ENCODE measurements at places on chromosomes 6 and 20.

- no peak for DNase-seq
These were observed 225.2 kb downstream of the FOXC1 start for GRCh38 chr6:1834646-1835516.

DNA sequence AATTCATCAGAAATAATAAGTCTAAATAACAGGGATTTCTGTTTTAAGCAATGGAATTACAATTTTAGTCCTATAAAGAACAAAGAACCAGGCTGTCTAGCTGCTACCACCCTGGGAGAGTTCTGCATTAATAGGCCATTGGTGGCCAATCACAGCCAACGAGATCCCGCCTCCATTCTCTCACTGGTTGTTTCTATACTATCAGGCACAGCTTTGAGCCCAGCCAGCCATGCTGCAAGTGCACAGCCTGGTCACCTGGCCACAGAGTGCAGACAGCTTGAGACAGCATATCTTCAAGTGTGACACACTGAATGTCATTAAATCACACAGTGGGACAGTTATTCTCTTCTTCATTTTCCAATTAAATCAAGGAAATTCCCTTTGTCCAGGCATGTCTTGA is 16.1 kb upstream of the RAB22A start:
- no peak for DNase-seq

DNA sequence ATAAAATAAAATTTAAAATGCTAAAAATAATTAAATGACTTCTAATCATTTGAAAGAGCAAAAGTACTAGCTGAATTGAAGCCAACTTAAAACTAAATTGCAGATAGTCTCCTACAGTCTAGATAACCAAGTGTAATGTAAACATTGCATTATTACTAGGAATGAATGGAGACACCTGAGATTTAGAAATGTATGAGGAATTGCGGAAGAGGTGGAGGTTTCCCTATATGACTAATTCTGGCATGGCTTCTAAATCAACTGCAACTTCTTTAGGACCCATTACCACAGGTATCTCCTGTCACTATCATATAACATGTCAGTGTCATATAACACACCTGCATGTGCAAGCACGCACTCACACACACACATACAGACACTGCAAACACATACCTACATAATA is 13.2 kb upstream of the GPR6 start:
- DNase-seq = no peak

- DNase-seq = no peak
These were observed 58.9 kb upstream of the L3MBTL3 start for GRCh38 chr6:129959358-129959930.

- DNase-seq = no peak
These were observed 261.7 kb downstream of the UTRN start for GRCh38 chr6:144546807-144547206.

- no peak for DNase-seq
These were observed 86.0 kb downstream of the UBE3D start for GRCh38 chr6:82979657-82980056.

- DNase-seq = peak; percentile 2
These were observed 26.5 kb downstream of the NKAIN2 start for GRCh38 chr6:123830120-123830519.

DNA sequence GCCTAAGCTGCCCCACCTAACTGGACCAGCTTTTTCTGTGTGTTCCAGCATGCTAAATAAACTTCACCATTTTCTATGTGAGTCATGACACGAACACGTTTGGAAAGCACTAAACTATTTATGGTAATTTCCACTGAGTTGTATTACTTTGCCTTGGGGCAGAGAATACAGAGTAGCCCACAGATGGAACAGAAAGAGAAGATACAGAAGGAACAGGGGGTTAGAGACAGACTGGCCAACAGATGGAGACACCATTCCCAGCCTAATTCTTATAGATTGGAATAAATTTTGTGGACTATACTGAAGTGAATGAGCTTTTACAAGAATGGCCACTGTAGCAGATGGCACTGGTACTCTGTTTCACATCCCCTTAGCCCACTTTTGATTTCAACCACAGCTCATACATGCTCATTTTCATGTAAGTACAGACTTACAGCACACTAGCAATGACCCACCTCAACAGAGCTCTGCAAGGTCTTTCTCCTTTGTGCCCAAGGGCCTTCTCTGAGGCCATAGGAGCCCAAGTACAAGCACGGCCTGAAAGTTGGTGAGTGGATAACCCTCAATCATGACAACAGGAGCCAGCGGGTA is 13.1 kb upstream of the NT5DC1 start:
- DNase-seq = no peak

DNA sequence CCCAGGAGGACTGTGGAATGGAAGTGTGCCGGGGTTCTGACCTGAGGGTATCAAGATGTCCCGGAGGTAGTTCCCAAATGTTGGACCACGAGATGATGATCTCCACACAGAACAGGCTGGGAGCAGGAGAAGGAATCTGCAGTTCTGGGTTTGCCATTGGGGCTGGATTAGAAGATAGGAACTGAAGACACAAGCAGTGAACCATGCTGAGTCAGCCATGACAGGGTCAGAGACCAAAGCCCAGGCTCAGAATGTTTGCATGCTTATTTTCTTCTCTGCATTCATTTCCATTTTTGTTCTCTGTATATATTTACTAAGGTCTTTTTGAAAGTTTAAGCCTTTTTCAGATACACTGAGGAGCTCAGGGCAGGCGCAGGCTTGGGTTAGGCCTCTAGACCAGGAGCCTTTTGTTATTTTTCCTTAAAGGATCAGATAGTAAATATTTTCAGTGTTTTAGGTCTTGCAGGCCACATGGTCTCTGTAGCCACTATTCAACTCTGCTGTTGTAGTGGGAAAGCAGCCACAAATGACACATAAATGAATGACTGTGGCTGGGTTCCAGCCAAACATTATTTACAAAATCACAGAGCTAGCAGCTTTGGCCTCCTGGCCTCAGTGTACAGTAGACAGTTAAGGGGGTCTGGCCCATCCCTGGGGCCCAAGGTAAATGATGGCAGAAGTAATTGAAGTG is 28.5 kb downstream of the SLC35D3 start:
- DNase-seq = no peak

DNA sequence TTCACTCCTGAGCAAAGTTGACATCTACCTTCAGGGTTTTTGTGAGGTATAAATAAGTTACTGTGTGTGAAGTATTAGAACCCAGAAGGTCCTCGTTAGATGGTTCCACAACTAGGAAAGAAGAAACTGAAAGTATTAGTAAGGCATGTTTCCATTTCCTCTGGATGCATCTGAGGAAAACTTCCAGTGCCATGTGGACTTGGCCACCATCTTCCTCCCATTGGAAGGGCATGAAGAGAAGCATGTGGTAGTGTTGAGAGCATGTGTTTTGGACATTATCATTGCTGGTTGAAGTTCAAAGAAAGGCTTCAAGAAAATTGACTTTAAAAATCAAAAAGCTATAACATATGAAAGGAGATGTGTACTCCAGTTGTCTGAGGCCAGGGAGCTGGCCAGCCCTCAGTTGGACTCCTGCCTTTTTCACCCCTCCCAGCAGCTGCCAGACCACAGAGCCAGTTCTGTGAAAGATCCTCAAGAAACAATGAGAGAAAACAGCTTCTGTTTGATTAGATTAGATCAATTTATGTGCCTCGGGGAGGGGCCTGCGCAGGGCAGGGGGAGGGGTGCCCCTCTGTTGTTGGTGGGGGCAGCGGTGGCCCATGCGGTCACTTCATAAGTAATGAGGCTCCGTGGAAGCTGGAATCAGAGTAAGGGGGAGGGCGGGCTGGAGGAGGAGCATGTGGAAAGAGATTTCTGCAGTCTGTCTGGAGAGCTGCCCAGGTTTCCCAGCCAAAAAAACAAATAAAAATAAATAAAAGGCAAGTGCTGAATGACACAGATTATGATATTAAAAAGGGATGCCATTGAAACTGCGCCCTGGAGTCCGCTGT is 154.0 kb downstream of the JARID2 start:
- no peak for DNase-seq

GRCh38 chr6:157645201-157645795 is 177.7 kb upstream of the SNX9 start:
- no peak for DNase-seq

- no peak for DNase-seq
These were observed 11.5 kb upstream of the MUC22 start for GRCh38 chr6:30998785-30999184.

DNA sequence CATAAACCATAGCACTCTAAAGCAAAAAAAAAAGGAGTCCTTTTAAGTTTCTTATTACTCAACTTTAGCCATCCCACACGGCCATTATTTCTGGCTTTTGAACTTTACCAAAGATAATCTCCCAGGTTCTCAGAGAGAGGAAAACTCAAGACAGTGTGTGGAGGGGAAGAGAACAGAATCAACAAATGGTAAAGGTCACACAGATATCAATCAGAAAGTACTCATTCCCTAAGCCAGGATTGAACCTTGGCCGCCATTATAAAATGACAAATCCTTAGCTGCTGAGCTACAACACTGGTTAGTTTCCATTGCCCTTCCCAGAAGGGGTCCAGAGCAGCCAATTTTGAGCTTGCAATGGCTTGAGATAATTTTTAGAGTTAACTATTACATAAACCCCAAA is 10.1 kb upstream of the TRIM38 start:
- DNase-seq = no peak

DNA sequence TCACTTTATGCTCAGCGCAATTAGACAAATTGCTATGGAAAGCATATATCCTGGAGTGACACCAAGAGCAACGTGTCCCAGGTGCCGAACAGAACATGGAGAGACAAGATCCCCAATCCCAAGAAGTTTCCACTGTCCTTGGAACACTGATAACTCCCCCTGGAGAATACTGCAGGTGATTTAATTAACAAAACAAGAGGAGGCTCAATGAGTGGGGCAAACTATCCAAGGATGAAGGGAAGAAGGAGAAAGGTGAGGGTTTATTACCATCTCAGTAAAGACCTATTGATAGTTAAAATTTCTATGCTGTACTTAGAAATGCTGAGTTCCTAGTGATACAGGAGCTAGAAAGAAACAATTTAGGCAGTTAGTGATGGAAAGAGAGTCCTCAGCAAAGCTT is 35.7 kb downstream of the EDN1 start:
- no peak for DNase-seq

DNA sequence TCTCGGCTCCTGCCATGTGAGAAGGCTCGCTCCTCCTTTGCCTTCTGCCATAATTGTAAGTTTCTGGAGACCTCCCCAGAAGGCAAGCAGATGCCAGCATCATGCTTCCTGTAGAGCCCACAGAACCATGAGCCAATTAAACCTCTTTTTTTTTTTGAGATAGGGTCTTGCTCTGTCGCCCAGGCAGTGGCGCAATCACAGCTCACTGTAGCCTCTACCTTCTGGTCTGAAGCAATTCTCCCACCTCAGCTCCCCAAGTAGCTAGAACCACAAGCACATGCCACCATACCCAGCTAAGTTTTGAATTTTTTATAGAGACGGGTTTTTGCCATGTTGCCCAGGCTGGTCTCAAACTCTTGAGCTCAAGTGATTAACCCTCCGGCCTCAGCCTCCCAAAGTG is 28.6 kb downstream of the RING1 start:
- DNase-seq = no peak

- no peak for DNase-seq
These were observed 59.8 kb upstream of the SIRPA start for GRCh38 chr20:1835186-1836035.

GRCh38 chr6:46035242-46035641 is 19.6 kb upstream of the CLIC5 start:
- no peak for DNase-seq

DNA sequence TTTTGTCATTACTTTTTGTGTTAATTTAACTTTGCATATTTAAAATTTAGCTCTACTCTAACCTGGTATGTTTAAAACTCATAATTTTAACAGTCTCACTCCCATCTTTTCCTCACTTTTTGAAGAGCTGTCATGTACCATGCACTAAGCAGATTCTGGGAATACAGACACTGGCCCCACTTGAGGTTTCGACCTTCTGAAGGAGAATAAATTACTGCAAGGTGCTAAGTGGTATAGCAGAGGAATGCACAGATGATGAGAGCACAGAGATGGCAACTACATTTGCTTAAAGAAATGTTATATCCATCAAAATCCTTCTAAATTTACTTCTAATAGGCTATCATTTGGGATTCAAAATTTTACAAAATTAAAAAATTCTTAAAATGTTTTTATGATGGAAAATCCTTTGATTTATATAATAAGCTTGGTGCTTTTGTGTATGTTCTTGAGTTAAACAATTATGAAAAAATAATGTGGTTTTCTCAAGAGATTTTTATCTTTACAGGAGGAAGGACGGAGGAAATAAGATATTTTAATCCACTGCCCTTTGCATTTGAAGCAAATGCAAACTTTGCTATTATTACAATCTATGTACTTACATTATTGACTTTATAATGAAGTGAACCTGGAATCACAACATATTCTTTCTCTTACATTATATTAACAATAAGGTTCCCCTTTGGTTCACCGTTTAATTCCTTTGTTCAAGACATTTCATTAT is 79.3 kb downstream of the AHI1 start:
- no peak for DNase-seq

- no peak for DNase-seq
These were observed 112.0 kb upstream of the CCN2 start for GRCh38 chr6:132063204-132063603.

DNA sequence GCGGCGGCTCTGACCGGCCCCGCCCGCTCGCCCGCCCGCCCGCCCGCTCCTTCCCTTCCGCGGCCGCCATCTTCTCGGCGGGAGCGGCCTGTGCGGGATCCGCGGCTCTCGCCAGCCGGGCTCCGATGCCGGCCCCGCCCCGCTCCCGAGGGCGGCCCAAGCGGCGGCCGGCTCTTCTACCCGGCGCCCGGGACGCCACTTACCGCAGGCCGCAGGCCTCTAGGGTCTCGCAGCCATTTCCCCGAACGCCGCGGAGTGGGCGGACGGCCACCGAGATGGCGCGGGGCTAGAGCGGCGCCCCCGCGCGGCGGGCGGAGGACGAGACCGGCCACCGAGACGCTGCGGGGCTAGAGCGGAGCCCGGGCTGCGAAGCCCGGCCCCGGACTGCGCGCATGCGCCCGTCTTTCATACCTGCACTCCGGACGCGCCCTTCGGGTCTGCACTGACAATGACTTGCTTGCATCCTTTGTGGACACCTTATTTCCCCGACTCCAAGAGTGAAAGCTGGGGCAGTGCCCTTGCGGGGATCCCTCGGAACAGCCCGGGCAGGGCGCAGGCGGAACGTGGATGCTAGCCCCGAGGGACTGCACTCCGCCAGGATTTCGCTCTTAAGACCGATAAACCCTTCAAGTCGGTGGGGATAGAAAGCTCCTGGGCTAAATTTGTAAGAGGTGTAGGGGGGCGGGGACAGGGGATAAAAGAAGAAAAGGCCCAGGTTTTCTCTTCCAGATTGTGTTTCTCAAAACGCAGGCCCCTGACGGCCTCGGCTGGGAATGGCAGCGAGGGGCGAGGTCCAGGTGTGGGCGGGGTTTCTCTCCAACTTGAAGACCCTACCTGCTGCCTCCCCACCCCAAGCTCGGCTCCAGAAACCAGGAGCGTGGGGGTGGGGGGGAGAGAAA is at the start of gene DIDO1:
TSS of gene DIDO1 (minus strand) at position 277 of the 899 bp plus-strand sequence.
- no peak for DNase-seq

GRCh38 chr6:35736253-35736894 is 458 bp upstream of the ARMC12 start:
- DNase-seq = no peak

DNA sequence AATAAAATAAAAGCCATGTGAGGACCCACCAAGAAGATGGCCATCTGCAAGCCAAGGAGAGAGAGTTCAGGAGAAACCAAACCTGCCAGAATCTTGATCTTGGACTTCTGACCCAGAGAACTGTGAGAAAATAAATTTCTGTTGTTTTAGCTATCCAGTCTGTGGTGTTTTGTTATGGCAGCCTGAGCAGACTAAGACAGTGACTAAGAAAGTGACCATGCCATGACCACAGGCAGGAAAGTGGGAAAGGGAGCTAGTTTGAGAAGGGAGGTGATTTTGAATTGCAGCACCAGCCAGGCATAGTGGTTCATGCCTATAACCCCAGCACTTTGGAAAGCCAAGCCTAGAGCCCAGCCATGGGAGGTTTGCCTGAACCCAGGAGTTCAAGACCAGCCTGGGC is 21.9 kb upstream of the C6orf62 start:
- no peak for DNase-seq
